ENCODE measurements at places on chromosomes 13 and 19.

DNA sequence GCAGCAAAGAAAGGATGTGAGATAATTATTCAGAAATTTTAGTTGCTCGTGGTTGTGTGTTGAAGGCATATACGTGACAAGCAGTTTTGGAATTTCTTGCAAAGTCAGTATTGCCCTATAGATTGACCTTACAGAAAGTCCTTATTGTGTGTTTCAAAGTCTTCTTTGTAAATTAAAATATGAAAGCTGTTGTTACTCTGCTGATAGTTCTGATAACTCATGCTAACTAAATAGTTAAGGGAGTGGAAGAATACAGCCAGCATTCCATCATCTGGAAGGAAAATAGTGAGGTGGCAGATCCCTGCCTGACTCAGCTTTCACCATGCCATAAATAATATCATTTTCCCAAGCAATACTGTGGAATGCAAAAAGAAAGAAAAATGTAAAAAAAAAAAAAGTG lies 27.2 kb downstream of the WASF3 start:
- no peak for DNase-seq

GRCh38 chr19:47511681-47512080 lies 3.2 kb downstream of the NAPA start:
- DNase-seq = no peak

- no peak for DNase-seq
These were observed 2.2 kb downstream of the ABCA7 start for GRCh38 chr19:1041835-1042685.

DNA sequence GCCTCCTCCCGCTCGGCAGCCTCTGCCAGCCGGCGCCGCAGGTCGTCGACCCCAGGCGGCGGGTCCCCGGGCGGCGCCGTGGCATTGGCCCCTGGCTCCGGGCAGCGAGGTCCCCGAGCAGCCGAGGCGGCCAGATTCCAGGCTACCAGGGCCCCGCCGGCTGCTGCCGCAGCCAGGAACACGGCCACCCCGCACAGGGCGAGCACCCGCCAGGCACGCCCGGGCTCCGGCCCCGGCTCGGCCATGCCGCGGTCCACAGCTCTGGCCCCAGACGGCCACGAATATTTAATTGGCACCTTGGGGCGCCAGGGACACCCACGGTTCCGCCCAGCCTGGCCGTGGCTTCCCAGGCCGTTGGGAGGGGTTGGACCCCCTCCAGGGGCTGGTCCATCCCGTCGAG lies at the start of gene CCDC194:
Gene CCDC194 (minus strand): TSS at position 283 of the 400 bp plus-strand sequence. CDS start 38 bp downstream, at position 245.
- DNase-seq = no peak

GRCh38 chr19:46349311-46349993 lies 2.6 kb downstream of the PPP5C start:
- no peak for DNase-seq

GRCh38 chr13:47463726-47464125 lies 537.3 kb downstream of the SUCLA2 start:
- no peak for DNase-seq

- peak; percentile 86 for DNase-seq
These were observed at the start of gene CCDC97 for GRCh38 chr19:41310033-41310831. CCDC97 (plus strand) TSS chr19:41310172; CDS start chr19:41310311, 139 bp downstream.

- no peak for DNase-seq
These were observed 15.4 kb downstream of the FCHO1 start for GRCh38 chr19:17766543-17767131.

DNA sequence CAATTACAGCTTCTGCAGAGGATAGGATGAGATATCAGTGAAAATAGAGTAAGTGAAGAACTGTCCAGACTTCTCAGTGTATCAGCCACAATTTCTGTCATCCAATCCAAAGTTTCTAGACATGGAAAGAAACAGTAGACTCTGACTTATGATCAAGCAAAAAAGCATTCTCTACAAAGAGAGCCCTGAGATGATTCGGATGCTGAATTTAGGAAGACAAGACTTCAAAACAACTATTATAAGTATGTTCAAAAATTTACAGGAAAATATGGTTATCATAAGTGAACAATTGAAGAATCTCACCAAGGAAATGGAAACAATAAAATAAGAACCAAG lies 238.2 kb upstream of the IRS2 start:
- DNase-seq = no peak

GRCh38 chr19:58328999-58329398 lies 2.2 kb downstream of the ZSCAN22 start:
- no peak for DNase-seq

DNA sequence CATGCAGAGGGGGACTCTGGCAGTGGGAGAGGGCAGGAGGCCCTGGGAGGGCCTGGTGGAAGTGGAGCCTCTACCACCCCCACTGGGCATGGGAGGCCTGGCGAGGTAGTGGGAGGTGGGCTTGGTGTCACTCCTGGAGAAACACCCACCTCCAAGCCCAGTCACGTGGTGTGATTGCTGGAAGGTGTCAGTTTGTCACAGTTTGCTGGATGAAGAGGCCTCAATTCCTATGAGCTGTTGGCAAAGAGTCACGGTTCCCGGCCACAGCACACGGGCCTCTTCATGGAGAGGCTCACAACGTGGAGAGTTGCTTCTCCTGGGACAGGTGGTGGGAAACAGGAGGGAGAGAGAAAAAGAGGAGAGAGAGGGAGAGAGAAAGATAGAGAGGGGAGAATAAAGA lies 684.1 kb upstream of the ARGLU1 start:
- no peak for DNase-seq

- DNase-seq = no peak
These were observed 23.0 kb upstream of the MTRF1 start for GRCh38 chr13:41286370-41286769.

DNA sequence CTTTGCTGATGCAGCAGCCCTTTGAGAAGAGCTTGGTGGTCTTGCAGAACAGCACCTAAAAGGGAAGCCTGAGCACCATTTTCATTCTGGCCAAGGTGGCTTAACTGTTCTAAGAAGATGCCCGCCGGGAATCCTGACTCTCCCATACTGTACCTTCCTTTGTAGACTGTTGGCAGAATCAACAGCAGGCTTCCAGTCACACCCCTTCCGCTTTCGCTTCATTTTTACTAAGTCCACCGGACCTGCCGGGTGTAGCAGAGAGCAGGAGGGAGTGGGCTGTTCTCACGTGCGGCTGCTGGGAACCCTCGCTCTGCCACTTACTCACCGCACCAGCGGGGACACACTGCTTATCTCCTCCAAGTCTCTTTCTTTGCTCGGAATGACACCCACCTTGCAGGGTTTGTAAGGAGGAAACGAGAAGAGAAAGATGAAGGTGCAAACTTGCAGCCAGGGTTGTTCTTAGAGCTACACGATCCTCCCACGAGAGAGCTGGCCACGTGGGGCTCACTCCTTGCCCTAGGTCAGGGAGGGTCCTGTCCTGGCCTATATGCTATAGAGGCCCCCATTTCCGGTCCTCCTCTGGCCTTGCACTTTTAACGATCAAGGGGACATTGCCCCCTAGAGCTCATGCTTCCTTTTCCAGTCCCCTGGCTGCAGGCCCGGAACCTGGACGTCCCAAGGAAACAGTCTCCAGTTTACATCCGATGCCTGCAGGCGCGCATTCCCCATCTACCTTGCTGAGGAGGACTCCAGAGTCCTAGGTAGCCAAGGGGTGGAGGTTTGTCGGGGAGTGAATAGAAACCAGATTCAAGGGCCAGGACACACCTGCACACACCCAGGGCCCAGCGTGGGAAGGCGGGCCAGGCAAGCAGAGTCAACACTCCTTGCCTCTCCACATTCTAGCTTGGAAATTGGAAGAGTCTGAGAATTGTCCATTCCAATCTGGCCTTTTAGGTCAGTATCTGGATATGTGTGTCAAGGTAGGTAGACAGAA lies 453.6 kb downstream of the IRS2 start:
- DNase-seq = no peak

- no peak for DNase-seq
These were observed 187.1 kb downstream of the TDRD3 start for GRCh38 chr13:60583911-60584753.

DNA sequence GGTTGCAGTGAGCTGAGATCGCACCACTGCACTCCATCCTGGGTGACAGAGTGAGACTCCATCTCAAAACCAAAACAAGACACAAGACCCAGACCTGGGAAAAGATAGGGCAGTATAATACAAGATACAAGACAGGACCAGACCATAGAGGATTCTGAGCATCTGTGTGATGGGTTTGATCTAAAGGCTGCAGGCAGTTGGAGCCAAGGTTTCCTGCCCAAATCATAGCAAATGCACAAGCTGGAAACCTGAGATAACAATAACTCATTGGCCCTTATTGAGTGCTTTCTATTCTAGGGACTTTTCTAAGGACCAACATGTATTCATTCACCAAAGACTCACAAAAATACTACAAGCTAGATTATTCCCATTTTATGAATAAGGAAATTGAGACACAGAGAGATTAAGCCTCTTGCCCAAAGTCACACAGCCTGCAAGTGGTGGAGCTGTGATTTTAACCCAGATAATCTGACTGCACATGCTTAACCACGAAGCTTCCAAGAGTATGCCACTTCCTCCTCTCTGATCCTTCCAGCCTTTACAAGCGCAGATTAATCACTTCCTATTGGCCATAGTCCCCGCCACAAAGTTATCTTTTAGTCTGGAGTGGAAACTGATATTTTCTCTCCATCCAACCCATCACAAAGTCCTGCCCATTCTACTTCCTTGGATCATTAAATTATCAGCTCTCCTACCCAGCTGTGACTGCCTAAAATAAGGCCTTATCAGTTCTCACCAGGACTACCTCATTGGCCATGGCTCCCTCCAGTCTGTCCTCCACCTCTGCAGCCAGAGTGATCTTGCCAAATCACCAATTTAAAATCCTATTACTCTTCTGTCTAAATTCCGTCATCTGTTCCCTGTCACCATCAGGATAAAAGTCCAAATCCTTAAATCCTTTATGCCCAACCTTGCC lies 147.2 kb downstream of the FLT1 start:
- DNase-seq = no peak

DNA sequence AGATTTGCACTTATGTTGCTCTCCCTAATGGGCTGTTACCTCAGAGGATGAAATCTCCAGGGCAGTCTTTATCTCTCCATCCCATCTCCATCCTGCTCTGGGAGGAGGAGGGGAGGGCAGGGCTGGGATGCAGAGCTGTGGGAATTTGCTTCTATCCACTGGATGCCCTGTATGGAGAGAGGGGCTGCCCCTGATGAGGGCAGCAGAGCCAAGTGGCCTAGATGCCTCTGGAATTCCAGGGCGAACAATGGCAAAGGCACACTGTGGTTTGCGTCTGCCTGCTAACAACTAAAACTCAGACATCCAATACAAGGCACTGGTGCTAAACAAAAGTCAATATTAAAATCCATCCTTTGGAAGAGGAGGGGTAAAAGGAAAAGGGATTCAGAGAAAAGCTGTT lies 165.1 kb downstream of the COG6 start:
- no peak for DNase-seq

GRCh38 chr19:14080887-14081796 lies 4.4 kb downstream of the C19orf67 start:
- peak; percentile 100 for DNase-seq

GRCh38 chr13:106466691-106467426 lies 68.6 kb downstream of the EFNB2 start:
- DNase-seq = no peak

DNA sequence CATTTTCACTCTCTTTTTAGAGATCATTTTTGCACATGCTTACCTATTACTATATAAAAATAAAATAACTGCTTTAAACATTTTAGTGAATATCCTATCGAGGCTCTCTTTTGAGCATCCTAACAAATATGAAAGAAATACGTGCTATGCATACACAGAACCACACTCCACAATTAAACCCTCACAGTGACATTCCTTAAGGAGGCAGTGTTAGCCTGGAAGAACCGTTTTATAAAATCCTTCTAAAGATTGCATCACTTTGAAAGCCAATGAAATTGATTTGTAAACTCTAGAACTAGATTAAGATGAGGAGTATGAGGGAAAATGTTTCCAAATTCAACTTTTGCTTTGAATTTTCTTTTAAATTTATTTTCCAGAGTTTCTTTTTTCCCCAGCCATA lies 11.1 kb upstream of the ENOX1 start:
- DNase-seq = no peak

DNA sequence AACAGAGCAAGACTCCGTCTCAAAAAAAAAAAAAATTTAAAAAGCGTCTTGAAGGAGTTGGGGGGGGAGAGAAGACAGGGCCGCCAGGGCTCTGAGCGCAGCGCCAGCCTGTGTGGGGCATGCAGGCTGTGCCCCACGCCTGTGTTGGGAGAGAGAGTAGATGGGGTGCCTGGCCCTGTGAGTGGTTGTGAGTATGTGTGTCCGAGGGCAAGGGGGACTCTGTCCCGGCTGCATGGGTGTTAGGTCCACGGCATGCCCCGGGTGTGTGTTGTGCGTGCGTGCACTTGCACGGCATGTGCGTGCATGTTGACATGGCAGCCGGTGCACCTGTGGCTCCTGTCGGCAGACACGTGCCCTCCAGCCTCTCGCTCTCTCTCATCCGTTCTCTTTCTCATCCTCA lies 3.4 kb downstream of the MAP2K7 start:
- no peak for DNase-seq

DNA sequence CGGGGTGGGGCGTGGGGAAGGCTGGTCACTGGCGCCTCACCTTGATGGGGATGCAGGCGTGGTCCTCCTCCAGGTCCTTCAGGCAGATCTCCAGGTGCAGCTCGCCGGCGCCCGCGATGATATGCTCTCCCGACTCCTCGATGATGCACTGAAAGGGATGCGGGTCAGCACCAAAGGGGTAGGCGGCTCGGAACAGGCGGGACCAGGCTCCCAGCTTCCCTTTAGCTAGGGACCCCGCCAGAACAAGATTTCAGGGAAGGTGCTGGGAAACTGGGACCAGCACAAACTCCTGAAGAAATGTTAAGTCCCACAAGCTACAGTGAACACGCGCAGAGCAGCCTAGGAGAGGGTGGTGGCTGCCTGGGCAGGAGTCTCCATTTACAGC lies 6.0 kb downstream of the EEF2 start:
- no peak for DNase-seq

DNA sequence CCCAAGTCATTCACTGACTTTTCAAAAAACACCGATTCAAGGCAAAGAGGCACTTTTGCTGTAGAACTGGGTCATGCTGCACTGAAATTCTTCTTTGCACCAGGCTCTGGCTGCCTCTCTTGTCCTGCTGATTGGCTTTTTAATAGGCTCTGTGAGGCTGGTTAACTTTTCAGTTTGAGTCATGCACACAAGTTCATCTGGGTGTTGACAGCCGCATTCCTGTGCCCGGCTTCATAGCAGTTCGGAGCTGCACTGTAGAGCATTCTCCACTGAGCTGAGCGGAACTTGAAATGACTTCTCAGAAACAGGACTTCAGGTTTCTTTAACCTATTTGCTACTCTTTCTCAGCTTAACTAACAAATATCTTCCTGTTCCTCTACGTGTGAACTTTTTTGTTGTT lies 978.3 kb downstream of the UQCRFS1 start:
- no peak for DNase-seq

GRCh38 chr19:49690656-49691242 lies at the start of gene CPT1C:
CPT1C (plus strand) TSS chr19:49691116; CDS start chr19:49692253, 1,137 bp downstream.
- DNase-seq = no peak

All from forelimb muscle (tissue), 1 donor.